IMR-90 (cell line): ENCODE measurements at places on chromosomes 1 and 21.

- no peak for DNase-seq
- H3K27ac ChIP-seq, result no peak overlapping the region
- no peaks in the 10 kb centered on the region for H3K4me1 ChIP-seq
- H3K4me3 ChIP-seq, result no peak overlapping the region
- no peaks in the 10 kb centered on the region for H3K36me3 ChIP-seq
- no peaks in the 10 kb centered on the region for H3K27me3 ChIP-seq
Measured at GRCh38 chr1:116806245-116806644, 52.0 kb downstream of the CD2 start.

GRCh38 chr1:176837708-176838107, 326.8 kb downstream of the ASTN1 start:
- no peaks in the 10 kb centered on the region for H3K27me3 ChIP-seq
- no peaks in the 10 kb centered on the region for H3K4me1 ChIP-seq
- H3K36me3 ChIP-seq, result no peaks in the 10 kb centered on the region
- no peak overlapping the region for H3K4me3 ChIP-seq

GRCh38 chr1:190124068-190124467, 353.6 kb downstream of the BRINP3 start:
- H3K27me3 ChIP-seq, result no peaks in the 10 kb centered on the region
- peak; percentile 8 for DNase-seq
- H3K27ac ChIP-seq, result no peak overlapping the region
- no peaks in the 10 kb centered on the region for H3K4me1 ChIP-seq
- H3K4me3 ChIP-seq, result no peak overlapping the region

DNA sequence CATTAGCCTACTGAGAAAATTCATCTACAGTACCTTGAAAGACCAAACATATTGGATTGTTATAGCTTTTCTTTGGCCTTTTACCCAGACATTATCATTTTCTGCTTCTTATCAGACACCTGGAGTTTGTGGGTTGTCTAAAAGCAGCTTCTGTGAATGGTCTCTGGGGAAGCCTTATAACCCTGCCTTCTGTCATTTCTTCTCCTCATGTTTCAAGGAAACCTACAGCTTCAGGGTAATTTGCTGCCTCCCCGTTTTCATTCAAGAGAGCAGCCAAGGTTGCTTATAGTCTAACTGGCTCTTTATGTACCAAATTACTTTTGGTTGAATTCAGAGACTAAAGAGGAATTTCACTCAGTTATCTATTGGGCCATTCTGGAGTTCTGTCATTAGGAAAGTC, 288.3 kb upstream of the SGIP1 start:
- H3K36me3 ChIP-seq, result no peaks in the 10 kb centered on the region
- no peaks in the 10 kb centered on the region for H3K27me3 ChIP-seq
- H3K4me3 ChIP-seq, result no peak overlapping the region

DNA sequence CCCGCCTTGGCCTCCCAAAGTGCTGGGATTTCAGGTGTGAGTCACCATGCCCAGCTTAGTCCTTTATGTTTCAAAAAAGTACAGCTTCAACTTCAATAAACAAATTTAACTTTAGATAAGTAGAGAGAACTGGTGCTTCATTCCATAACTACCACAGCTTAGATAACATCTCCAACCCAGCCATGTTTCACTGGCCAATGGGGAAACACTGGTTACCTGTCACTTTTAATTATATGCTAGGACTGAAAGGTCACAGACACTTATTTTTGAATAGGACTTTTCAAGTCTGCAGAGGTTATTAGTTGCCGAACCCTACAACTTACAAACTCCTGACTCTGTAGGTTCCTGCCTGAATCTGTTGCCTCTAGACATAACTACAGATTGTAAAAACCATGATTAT, 56.5 kb upstream of the ST6GALNAC3 start:
- H3K4me3 ChIP-seq, result no peak overlapping the region
- H3K27me3 ChIP-seq, result no peaks in the 10 kb centered on the region
- no peaks in the 10 kb centered on the region for H3K36me3 ChIP-seq
- no peak overlapping the region for H3K27ac ChIP-seq
- no peak for DNase-seq
- no peaks in the 10 kb centered on the region for H3K4me1 ChIP-seq

GRCh38 chr21:44710756-44711326, 531 bp downstream of the TSPEAR start:
- DNase-seq, result no peak
- peaks cover 1% of the 10 kb centered on the region; the same call in 1 of the 2 replicates for H3K4me1 ChIP-seq
- H3K27me3 ChIP-seq, result peaks cover 86% of the 10 kb centered on the region
- no peak overlapping the region for H3K4me3 ChIP-seq

DNA sequence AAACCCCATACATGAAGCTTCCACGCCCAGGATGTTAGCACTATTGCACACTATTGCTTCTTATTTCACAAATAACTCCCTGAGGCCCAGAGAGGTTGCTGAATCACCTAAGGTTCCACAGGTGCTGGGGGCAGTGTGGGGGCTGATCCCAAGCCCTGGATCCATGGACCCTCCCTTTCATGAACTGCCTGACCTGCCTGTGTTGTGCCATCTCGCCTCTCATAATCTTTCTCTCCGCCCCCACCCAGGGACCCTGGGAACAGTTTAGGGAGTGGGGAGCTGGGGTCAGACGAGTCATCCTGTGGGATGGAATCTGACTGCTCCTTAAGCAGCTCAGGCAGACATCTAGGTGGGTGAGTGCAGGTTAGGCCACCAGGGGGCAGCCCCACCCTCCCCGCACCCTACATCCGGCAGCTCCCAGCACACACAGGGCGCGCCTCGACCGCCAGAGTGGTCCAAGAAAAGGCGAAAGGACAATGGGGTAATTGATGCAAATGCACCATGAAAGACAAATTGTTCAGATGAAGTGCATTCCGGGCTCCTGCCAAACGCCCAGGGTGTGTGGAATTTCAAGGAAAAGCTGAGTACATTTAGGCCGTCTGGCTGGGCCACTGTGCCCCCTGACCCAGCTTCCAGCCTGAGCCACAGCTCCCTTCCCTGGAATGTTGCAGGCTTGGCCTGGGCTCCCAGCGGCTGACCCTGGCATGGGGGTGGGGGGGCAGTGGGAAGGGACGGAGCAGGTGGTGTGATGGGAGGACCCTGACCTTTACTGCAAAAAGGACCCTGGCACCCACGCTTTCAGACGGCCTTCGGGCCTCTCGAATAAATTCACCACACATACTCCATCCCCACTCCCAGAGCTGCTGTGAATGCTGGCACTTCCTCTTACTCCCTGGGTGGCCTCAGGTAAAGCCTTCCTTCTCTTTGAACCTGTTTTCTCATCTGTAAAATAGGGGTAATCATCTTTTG, 20.8 kb downstream of the PHLDA3 start:
- H3K27ac ChIP-seq, result no peak overlapping the region
- no peak overlapping the region for H3K4me3 ChIP-seq
- no peaks in the 10 kb centered on the region for H3K27me3 ChIP-seq
- peak; percentile 70 for DNase-seq
- peaks cover 13% of the 10 kb centered on the region for H3K4me1 ChIP-seq

- DNase-seq, result peak; percentile 19
- H3K4me3 ChIP-seq, result no peak overlapping the region
- H3K27ac ChIP-seq, result no peak overlapping the region
Measured at GRCh38 chr1:42479621-42480020, 16.5 kb downstream of the CCDC30 start.

DNA sequence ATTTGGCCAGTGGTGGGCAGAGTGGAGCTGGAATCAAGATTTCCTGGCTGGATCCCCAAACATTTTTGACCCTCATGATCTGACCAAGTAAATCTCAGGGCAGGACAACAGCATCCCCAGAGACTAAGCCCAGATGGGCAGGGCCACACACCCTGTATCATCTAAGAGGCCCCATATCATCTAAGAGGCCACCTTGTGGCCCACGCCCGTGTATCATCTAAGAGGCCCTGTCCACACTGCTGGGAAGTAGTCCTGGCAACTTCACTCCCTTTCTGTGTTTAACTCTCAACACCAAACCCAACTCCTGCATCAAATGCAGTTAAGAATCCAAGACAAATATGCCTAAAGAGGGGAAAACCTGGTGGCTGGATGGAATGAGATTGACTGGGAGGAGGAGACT, 81.6 kb upstream of the SSX2IP start:
- H3K4me1 ChIP-seq, result no peaks in the 10 kb centered on the region
- H3K4me3 ChIP-seq, result no peak overlapping the region
- no peak for DNase-seq
- peaks cover 2% of the 10 kb centered on the region for H3K27me3 ChIP-seq
- no peaks in the 10 kb centered on the region for H3K36me3 ChIP-seq

- no peak overlapping the region for H3K4me3 ChIP-seq
- no peak for DNase-seq
- no peaks in the 10 kb centered on the region for H3K27me3 ChIP-seq
- peaks cover 5% of the 10 kb centered on the region; the same call in 1 of the 2 replicates for H3K4me1 ChIP-seq
Measured at GRCh38 chr1:228852511-228853088, 117.3 kb downstream of the RHOU start.

DNA sequence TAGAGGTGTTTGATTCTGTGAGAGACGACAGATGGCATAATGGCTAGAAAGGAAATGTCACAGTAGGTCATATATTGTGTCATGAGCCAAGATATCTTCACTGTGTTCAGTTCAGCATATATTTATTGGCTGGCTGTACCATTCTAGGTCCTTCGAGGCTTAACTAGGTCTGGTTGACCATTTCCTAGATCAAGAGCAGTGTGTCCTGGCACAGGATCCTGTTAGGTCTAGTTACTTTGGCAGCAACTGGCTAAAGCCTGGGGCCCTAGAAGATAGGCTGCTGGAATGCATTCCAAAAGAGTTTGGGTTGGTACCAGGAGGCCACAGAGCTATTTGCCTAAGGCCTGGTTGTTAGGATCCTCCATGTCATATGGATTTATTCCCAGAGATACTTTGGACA, 20.9 kb downstream of the ZBTB40 start:
- no peak for DNase-seq
- no peak overlapping the region for H3K4me3 ChIP-seq
- 0 out of 2 replicates have a peak, but pooled peaks cover 2% of the 10 kb centered on the region for H3K4me1 ChIP-seq
- no peak overlapping the region for H3K27ac ChIP-seq
- no peaks in the 10 kb centered on the region for H3K36me3 ChIP-seq

DNA sequence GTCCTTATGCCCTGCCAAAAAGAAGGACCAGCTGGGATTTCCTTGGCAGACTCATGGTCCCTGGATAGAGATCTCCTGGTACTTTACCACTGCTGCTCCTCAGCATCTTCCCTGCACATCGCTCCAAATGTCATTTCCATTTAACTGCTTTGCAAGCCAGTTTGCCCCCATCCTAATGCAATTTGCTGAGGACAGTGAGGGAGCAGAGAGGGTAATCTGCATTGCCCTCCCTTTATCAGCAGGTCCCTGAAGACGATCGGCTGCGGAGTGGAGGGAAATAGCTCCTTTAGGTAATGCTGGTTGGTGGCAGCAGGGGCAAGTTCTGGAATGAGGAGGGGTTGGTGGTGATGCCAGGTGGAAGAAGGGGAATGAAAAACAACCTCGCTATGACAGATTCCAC, 2.7 kb downstream of the PLXNA2 start:
- H3K27me3 ChIP-seq, result peaks cover 5% of the 10 kb centered on the region; the same call in 1 of the 2 replicates
- no peak for DNase-seq
- peaks cover 8% of the 10 kb centered on the region for H3K4me1 ChIP-seq
- no peak overlapping the region for H3K27ac ChIP-seq

DNA sequence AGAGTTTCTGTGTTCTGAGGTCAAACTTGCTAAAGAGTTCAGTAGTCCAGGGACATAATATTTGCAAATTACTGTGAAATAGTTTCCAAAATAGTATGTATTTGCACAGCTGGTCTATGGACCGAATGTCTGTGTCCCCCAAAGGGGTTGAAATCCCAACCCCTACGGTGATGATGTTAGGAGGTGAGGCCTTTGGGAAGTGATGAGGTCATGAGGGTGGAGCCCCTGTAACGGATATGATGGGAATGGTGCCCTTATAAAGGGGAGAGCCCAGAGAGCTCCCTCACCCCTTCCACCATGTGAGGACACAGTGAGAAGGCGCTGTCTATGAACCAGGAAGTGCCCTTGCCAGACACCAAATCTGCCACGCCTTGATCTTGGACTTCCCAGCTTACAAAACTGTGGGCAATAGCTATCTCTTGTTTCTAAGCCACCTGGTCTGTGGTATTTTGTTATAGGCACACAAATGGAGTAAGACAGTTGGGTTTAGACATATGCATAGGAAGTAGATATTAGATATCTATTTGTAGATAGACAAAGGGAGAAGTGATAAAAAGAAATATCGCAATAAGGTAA, 21.7 kb downstream of the RNF187 start:
- H3K4me1 ChIP-seq, result no peaks in the 10 kb centered on the region
- peaks cover 43% of the 10 kb centered on the region for H3K27me3 ChIP-seq
- no peaks in the 10 kb centered on the region for H3K36me3 ChIP-seq
- DNase-seq, result no peak
- H3K4me3 ChIP-seq, result no peak overlapping the region
- no peak overlapping the region for H3K27ac ChIP-seq

GRCh38 chr1:161088587-161089110, 709 bp downstream of the NECTIN4 start:
- peak; percentile 63 for DNase-seq
- H3K27me3 ChIP-seq, result no peaks in the 10 kb centered on the region
- H3K27ac ChIP-seq, result no peak overlapping the region
- H3K36me3 ChIP-seq, result no peaks in the 10 kb centered on the region

- no peaks in the 10 kb centered on the region for H3K36me3 ChIP-seq
- no peaks in the 10 kb centered on the region for H3K27me3 ChIP-seq
- H3K4me1 ChIP-seq, result no peaks in the 10 kb centered on the region
- no peak overlapping the region for H3K27ac ChIP-seq
Measured at GRCh38 chr1:72845981-72846380, 563.6 kb upstream of the NEGR1 start.

DNA sequence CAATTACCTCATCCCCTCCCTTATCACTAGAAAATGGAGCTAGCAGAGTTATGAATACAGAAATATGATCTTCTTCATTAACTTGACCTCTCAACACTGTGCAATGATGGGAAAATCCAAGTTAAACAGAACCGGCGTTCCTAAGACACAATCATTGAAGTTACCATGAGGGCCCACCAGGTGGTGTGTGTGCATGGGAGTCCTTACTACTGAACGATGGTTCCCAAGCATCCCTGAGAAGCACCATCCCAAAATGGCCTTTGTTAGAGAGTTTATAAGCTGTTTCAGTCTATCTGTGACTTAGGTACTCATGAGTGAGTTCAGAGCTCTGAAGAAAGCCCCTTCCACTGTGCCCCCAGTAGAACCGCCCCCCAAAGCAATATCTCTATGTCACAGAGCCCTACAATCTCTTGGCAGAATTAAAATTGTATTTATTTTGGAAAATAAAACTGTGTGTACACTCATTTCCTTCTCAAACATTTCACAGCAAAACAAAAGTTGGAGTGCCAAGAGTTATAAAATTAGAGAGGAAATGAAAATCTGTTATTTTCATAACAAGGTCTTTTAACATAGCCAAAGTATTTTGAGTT, 56.8 kb downstream of the PLD5 start:
- no peak overlapping the region for H3K27ac ChIP-seq
- H3K4me1 ChIP-seq, result no peaks in the 10 kb centered on the region
- DNase-seq, result peak; percentile 8
- no peaks in the 10 kb centered on the region for H3K36me3 ChIP-seq
- H3K4me3 ChIP-seq, result no peak overlapping the region
